HepG2 (cell line): ENCODE measurements at places on chromosomes 4 and X.

DNA sequence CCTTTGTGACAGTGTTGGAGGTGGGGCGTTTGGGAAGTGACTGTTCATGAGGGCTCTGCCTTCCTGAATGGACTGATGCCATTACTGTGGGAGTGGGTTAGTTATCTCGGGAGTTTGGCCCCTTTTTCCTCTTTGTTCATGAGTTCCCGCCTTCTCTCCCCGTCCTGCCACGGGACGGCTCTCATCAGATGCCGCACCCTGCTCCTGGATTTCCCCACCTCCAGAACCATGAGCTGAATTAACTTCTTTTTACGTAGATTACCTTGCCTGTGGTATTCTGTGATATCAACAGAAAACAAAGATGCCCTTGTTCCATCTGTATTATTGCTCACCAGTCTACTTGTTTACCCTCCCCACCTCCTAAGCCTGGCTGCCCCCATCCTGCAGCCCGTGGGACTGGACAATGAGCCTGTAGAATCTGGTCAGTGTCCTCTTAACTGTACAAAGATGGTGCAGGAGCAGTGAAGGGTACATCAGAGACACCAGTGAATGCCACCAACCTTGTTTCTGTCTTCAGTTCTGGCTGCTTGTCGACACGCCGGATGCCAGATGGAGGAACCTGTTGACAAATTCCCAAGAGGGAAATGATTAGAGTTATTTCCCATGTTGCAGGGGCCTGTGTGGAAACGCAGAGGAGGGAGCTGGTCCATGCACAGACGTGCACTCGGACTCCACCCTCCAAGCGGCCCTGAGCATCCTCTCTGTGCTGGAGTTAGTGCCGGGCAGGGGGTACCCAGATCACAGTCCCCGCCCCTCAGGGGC, 104.7 kb downstream of the ABLIM2 start:
- no peaks in the 10 kb centered on the region for H3K36me3 ChIP-seq
- peak; percentile 76 for DNase-seq
- H3K27ac ChIP-seq = peak overlapping the region; percentile 18
- no peak overlapping the region for H3K4me3 ChIP-seq

DNA sequence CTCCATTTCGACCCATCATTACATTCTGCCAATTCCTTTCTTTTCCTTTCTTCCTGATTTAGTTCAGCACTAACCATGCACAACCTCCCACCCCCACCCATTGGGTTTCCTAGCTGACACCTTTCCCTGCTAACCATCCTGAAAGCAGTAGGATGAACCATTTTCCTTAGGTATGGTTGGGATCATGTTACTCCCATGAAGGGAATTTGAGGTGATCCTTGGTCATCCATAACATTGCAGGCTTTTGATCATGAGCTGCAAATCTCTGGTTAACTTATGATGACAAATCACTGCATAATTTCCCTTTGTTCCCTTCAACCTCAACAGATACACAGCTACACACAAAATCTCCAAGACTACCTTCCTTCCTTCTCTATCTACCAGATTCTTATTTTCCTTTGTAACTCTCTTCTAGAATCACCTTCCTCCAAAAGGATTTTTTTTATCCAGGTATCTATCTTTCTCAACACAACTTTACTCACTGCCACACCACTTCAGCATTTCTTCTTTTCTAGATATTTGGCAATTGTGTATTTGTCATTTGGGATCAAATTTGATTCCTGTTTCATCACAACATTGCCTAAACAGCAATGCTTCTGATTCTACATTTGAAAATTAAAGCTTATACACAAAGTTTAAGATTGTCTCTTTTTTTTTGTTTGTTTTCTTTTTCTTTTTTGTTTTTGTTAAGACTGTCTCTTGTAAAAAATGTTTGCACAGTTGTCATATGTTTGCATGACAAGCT, 145.1 kb downstream of the RBM47 start:
- H3K4me3 ChIP-seq = no peak overlapping the region
- no peaks in the 10 kb centered on the region for H3K36me3 ChIP-seq
- DNase-seq = no peak
- H3K27me3 ChIP-seq = no peaks in the 10 kb centered on the region
- no peaks in the 10 kb centered on the region for H3K4me1 ChIP-seq
- H3K27ac ChIP-seq = no peak overlapping the region

GRCh38 chr4:146275370-146275769, 61.0 kb downstream of the REELD1 start:
- H3K27ac ChIP-seq = no peak overlapping the region
- H3K4me1 ChIP-seq = no peaks in the 10 kb centered on the region
- H3K36me3 ChIP-seq = no peaks in the 10 kb centered on the region
- no peak overlapping the region for H3K4me3 ChIP-seq

DNA sequence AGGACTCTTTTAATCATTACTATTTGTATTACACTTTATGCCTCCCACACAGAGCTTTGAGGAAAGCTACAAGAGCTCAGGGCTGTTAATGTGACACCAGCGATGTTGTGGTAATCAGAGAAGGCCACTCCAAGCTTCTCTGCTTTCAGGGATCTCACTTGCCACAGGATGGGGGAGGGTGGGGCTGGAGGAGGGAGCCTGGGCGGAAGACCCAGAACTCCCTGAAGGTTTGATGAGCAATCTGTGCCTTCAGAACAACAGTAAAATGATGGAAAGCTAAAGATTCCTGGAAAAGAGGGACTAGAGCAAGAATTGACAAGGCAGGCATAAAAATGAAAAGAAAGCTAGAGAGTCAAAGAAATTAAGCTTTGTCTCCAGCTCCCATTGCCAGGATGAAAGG, 75.6 kb downstream of the MAML3 start:
- DNase-seq = no peak
- H3K4me1 ChIP-seq = no peaks in the 10 kb centered on the region
- H3K27ac ChIP-seq = no peak overlapping the region
- no peak overlapping the region for H3K4me3 ChIP-seq
- H3K27me3 ChIP-seq = peaks cover 5% of the 10 kb centered on the region; the same call in 1 of the 3 replicates

DNA sequence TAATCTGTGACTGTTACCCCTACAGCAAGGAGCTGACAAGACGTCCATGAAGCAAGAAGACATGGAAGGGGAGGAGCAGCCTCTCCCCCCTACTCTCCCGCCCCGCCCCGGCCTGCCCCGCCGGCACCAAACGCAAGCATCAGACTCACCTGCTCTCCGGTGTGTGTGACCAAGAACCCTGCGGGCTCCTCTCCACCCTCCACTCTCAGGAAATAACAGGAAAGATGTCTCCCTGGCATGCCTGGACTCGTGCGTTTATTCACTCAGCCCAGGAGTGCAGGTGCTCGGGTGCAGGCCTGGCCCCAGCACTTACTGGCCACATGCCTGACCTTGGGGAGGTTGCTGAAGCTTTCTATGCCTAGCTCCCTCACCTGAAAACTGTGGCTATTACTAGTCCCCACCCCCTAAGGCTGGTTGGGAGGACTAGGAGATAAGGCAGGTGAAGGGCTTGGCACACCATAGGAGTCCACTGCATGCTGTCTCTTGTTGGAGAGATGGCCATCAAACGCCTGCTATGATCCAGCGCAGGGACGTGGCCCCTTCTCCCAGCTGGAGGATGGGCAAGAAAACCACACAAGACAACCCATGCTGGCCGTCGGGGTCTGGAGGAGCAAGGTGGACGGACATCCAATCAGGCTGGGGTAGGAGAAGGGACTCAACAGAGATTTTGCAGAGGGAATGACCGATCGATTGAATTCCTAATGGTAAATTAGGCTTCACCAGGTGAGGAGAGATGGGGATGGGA, 34.9 kb upstream of the CLDN24 start:
- DNase-seq = no peak
- no peak overlapping the region for H3K4me3 ChIP-seq
- no peak overlapping the region for H3K27ac ChIP-seq
- peaks cover 10% of the 10 kb centered on the region for H3K4me1 ChIP-seq

GRCh38 chrX:133859860-133860259, 125.5 kb downstream of the GPC3 start:
- no peak for DNase-seq
- H3K4me1 ChIP-seq = peaks cover 6% of the 10 kb centered on the region; the same call in 1 of the 2 replicates
- no peak overlapping the region for H3K4me3 ChIP-seq

GRCh38 chr4:69735119-69735518, 25.3 kb downstream of the SULT1B1 start:
- no peak for DNase-seq
- H3K4me1 ChIP-seq = peaks cover 12% of the 10 kb centered on the region; the same call in 1 of the 2 replicates
- H3K4me3 ChIP-seq = no peak overlapping the region
- H3K27me3 ChIP-seq = no peaks in the 10 kb centered on the region

- no peaks in the 10 kb centered on the region for H3K27me3 ChIP-seq
- DNase-seq = no peak
- H3K4me3 ChIP-seq = no peak overlapping the region
- H3K27ac ChIP-seq = no peak overlapping the region
- H3K36me3 ChIP-seq = no peaks in the 10 kb centered on the region
- H3K4me1 ChIP-seq = no peaks in the 10 kb centered on the region
Observed at GRCh38 chr4:97396097-97396496, 747.2 kb downstream of the STPG2 start.

DNA sequence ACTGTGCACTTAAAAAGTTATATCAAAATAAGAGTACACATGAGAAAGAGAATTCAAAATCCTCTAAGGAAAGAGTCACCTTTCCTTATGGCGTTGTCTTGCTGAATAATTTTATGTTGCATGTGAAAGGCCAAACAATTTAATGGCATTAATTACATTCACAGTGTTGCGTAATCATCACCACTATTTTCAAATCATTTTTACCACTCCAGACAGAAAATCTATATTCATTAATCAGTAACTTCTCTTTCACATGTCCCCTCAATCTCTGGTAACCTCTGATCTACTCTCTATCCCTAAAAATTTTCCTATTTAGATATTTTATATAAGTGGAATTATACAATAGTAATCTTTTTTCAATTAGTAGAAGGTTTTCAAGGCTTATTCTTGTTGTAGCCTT, 283.0 kb downstream of the CXXC4 start:
- no peak overlapping the region for H3K4me3 ChIP-seq
- no peaks in the 10 kb centered on the region for H3K36me3 ChIP-seq
- H3K4me1 ChIP-seq = no peaks in the 10 kb centered on the region
- no peaks in the 10 kb centered on the region for H3K27me3 ChIP-seq
- DNase-seq = no peak

DNA sequence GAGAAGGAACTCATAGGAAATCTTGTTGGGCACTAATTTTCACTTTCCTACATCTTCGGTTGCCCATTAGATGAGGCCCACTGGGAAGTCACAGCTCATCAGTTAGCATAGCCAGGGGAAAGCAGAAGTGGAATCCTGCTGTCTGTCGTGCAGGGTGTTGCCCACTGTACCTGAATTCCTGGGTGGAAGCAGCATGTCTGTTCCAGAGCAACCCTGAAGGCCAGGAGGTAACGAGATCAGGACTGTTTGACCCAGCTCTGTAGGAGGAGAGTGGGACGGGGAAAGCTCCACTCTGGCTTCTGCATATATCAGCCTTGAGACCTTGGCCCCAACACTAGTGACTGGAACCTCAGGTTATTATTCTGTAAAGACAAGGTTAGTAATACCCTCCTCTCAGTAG, 296.1 kb downstream of the EVC2 start:
- H3K4me3 ChIP-seq = no peak overlapping the region
- H3K27ac ChIP-seq = no peak overlapping the region
- no peaks in the 10 kb centered on the region for H3K4me1 ChIP-seq
- H3K36me3 ChIP-seq = no peaks in the 10 kb centered on the region
- H3K27me3 ChIP-seq = no peaks in the 10 kb centered on the region; the same call in none of the 2 replicates

GRCh38 chr4:100366213-100366612, 151.6 kb downstream of the EMCN start:
- no peaks in the 10 kb centered on the region for H3K27me3 ChIP-seq
- no peaks in the 10 kb centered on the region for H3K36me3 ChIP-seq
- DNase-seq = no peak

DNA sequence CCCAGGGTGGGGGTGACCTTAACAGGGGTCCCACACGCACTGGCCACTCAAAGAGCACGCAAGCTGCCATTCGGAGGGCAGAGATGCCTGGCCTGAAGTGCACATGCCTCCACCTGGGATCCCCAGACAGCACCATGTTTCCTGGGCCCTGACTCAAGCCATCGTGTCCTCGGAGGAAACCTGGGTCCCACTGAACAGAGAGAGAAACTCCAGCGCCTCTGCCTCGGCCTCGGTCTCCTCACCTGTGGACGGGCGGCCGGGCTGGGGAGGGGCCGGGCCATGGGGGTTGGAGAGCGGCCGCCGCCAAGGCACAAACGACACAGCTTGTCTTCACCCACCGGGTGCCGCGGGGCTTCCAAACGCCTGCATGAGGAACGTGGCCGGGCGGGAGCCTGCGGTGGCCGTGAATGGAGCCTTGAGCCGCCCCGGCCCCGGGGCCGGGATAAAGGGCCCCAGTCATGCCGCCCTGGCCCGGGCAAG, 30.0 kb upstream of the FGFR3 start:
- no peaks in the 10 kb centered on the region for H3K36me3 ChIP-seq
- peak overlapping the region; percentile 51 for H3K27ac ChIP-seq
- H3K27me3 ChIP-seq = no peaks in the 10 kb centered on the region
- H3K4me3 ChIP-seq = peak overlapping the region; percentile 51; the same call in 1 of the 2 replicates

GRCh38 chr4:8464381-8464780, 23.8 kb downstream of the TRMT44 start:
- no peak overlapping the region for H3K27ac ChIP-seq
- no peaks in the 10 kb centered on the region for H3K27me3 ChIP-seq
- H3K4me1 ChIP-seq = peaks cover 15% of the 10 kb centered on the region
- DNase-seq = no peak
- H3K36me3 ChIP-seq = peaks cover 47% of the 10 kb centered on the region

GRCh38 chr4:70571772-70572171, 20.3 kb upstream of the AMBN start:
- no peak overlapping the region for H3K27ac ChIP-seq
- H3K27me3 ChIP-seq = 0 out of 2 replicates have a peak, but pooled peaks cover 1% of the 10 kb centered on the region
- DNase-seq = no peak
- no peak overlapping the region for H3K4me3 ChIP-seq
- H3K36me3 ChIP-seq = no peaks in the 10 kb centered on the region

GRCh38 chrX:68835468-68835867, 6.6 kb downstream of the EFNB1 start:
- no peaks in the 10 kb centered on the region for H3K4me1 ChIP-seq
- H3K36me3 ChIP-seq = 0 out of 2 replicates have a peak, but pooled peaks cover under 1% of the 10 kb centered on the region
- no peaks in the 10 kb centered on the region for H3K27me3 ChIP-seq
- no peak overlapping the region for H3K4me3 ChIP-seq

DNA sequence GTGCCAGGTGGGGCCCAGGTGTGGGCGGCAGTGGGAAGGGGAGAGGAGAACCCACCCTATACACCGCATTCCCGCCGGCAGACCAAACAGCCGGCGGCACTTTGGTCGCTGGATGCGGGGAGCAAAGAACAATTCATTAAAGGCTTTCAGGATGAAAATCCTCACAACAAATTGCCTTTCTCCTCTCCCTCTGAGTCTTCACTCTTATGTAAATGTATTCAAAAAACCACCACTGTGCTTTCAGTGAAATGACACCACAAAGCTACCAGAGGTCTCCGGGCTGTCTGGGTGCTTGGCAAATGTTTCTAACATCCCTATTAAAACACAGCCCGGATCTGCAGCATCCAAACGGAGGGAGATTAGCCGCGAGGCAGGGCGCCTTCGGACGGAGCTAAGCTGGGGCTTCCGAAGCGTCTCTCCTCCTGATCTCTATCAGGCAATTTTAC, 171.8 kb upstream of the TBL1X start:
- no peak overlapping the region for H3K4me3 ChIP-seq
- no peaks in the 10 kb centered on the region for H3K36me3 ChIP-seq
- no peak for DNase-seq
- H3K4me1 ChIP-seq = no peaks in the 10 kb centered on the region
- no peak overlapping the region for H3K27ac ChIP-seq

- H3K4me3 ChIP-seq = no peak overlapping the region
- no peaks in the 10 kb centered on the region for H3K4me1 ChIP-seq
- H3K27ac ChIP-seq = no peak overlapping the region
- H3K36me3 ChIP-seq = no peaks in the 10 kb centered on the region
Observed at GRCh38 chrX:22351076-22351475, 78.4 kb downstream of the CBLL2 start.

GRCh38 chrX:9662148-9662547, 103.5 kb downstream of the GPR143 start:
- H3K4me1 ChIP-seq = no peaks in the 10 kb centered on the region
- no peaks in the 10 kb centered on the region for H3K27me3 ChIP-seq
- H3K36me3 ChIP-seq = 0 out of 2 replicates have a peak, but pooled peaks cover 1% of the 10 kb centered on the region
- DNase-seq = no peak
- no peak overlapping the region for H3K4me3 ChIP-seq
